Stimulated activated CD4-positive, alpha-beta T cell treated with anti-CD3 and anti-CD28 coated beads, Interleukin-15, amount 100 ng/mL, for 48 hours (primary cell): ENCODE measurements at places on chromosomes 7 and 10.

GRCh38 chr7:92359801-92360200, 87.5 kb upstream of the GATAD1 start:
- no peak for DNase-seq

GRCh38 chr10:1567742-1568495, 169.4 kb downstream of the ADARB2 start:
- DNase-seq = no peak

GRCh38 chr10:125093974-125094705, 66.2 kb downstream of the CTBP2 start:
- DNase-seq = no peak

GRCh38 chr10:7579681-7580080, 87.1 kb downstream of the ITIH5 start:
- no peak for DNase-seq

- no peak for DNase-seq
Observed at GRCh38 chr7:10121631-10122030, 852.0 kb upstream of the PHF14 start.

- DNase-seq = no peak
Observed at GRCh38 chr10:58030208-58030607, 237.5 kb downstream of the IPMK start.

DNA sequence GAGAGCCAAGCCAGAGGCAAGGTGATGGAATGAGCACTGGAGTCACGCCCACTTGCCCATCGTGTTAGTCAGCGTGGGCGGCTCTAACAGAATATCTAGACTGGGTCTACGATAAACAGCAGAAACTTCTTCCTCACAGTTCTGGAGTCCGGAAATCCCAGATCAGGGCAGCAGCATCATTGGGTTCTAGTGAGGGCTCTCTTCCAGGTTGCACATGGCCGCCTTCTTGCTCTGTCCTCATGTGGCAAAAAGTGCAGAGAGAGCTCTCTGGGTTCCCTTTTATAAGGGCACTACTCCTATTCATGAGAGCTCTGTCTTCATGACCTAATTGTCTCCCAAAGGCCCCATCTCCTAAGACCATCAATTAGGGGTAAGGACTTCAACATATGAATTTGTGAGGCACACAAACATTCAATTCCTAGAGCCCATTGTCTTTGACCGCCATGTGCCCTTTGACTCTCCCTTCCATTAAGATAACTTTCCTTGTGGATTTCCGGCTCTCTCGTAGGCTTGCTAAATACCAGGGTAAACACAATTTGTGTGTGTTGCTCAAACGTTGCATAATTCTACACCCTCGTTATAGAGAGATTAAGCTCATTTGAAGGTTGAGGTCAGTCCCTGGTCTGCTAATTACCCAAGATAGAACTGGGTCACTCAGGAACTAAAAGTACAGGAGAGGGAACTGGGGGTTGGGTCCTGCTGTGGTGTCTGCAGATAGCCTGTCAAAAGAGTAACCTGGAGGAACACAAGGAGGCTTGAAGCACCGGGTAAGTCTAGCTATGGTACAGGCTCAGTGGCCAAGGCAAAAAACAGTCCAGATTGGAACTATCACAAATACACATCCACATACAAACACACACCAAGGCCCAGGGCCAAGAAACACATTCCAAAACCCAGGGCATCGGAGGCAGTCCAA, 28.7 kb upstream of the USP6NL start:
- no peak for DNase-seq

DNA sequence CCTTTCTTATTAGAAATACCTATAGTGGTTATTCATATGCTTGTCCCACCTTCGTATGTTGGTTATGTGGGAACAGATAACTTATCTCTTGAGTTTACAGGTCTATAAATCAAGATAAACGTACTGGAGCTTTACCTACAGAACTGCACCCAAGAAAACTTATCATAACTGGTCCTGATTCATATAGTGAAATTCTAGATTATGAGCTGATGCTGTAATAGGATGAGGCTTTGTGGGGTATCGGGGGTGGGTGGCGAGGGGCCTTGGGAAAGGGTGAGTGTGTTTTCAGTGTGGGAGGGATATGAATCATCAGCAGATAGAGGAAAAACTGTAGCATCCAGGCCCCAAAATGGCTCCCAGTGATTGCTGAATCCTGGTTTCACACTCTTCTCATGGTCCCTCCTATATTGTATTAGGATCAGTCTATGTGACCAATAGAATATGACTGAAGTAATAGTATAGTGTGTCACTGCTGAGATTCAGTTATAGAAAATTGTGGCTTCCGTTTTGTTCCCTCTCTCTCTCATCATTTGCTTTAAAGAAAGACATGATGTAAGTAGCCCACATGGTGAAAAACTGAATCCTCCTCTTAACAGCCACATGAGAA, 706.8 kb upstream of the LRRTM3 start:
- DNase-seq = peak; percentile 8

- DNase-seq = no peak
Observed at GRCh38 chr7:148230296-148230695, 360.3 kb upstream of the C7orf33 start.

GRCh38 chr7:130982160-130982638, 248.2 kb upstream of the KLF14 start:
- no peak for DNase-seq

DNA sequence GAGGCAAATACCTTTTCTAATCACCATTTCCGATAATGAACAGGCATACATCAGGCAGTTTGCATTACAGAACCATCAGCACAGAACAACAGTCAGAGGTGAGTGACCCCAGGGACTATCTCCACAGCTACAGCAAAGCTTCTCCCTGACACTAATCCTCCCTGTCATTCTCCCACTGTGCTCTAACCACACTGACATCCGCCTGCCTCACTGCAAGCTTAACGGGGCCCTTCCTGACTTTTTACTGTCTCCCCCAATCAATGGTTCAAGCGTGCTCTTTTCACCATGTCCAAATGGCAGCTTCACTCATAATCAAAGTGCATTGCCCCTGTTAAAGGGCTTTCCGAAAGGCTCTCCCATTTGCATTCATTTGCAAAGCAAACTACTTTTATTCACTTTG, 196.3 kb downstream of the DNAJC1 start:
- no peak for DNase-seq
